ENCODE measurements at places on chromosomes 13 and 19. TPM values are rescaled to one million over a fixed set of nuclear protein-coding genes. Genes with fewer than 3 reads are reported as not detected.

Gene BICRA
- total RNA-seq: 7.2 TPM

Gene TEX26
- total RNA-seq: 0.37 TPM

Gene ZNF69
- total RNA-seq: 4.4 TPM

Gene TTC9B
- not detected for total RNA-seq

Gene TBXA2R
- 2.3 TPM for total RNA-seq

Gene LPAR6
- 13.5 TPM for total RNA-seq

Gene SIGLECL1
- total RNA-seq: not detected

Gene GRIN3B
- not detected for total RNA-seq

Gene KLK3
- total RNA-seq: not detected

Gene ICAM4
- total RNA-seq: 0.85 TPM

All from left cardiac atrium (tissue), 4 donors.